ENCODE measurements at places on chromosomes 16 and 17. TPM values are rescaled to one million over a fixed set of nuclear protein-coding genes. Genes with fewer than 3 reads are reported as not detected.

SDR42E2 gene
- total RNA-seq = not detected

GUCY2D gene
- not detected for total RNA-seq

CRHR1 gene
- total RNA-seq = not detected

ERN2 gene
- not detected for total RNA-seq

ZPBP2 gene
- not detected for total RNA-seq
